Thoracic aorta (tissue), 2 donors: ENCODE measurements at places on chromosomes 4 and X. TPM values are rescaled to one million over a fixed set of nuclear protein-coding genes. Genes with fewer than 3 reads are reported as not detected.

The PABPC1L2A gene
- total RNA-seq = not detected

- H3K4me3 ChIP-seq = no peak overlapping the region
- H3K4me1 ChIP-seq = peaks cover 41% of the 10 kb centered on the region
- no peak for DNase-seq
- H3K27ac ChIP-seq = peak overlapping the region; percentile 64
- H3K27me3 ChIP-seq = no peaks in the 10 kb centered on the region
These were observed 651.1 kb downstream of the ANKRD50 start for GRCh38 chr4:124061413-124061812.

GRCh38 chr4:76365636-76366035, 55.3 kb downstream of the CCDC158 start:
- H3K27ac ChIP-seq = no peak overlapping the region
- no peaks in the 10 kb centered on the region for H3K36me3 ChIP-seq
- H3K27me3 ChIP-seq = no peaks in the 10 kb centered on the region
- no peak overlapping the region for H3K4me3 ChIP-seq
- no peaks in the 10 kb centered on the region for H3K4me1 ChIP-seq

DNA sequence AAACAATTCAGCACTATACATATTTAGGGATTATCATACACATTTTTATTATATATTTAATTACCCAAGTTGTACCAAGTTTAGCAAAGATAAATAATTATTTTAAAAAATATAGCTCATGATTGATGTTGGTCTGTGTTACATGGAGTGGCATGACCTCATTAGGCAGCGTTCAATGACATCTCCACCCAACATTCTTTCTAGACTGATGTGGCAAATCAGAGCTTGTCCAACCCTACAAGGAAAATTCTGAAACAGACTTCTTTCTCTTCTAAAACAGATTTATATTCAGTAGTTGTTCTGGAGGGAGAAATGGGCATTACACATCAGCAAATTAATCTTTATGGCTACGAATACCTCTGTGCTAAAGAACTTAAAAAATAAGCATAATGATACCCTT, 189.7 kb downstream of the PDGFC start:
- H3K36me3 ChIP-seq = no peaks in the 10 kb centered on the region
- no peaks in the 10 kb centered on the region for H3K27me3 ChIP-seq
- H3K4me3 ChIP-seq = no peak overlapping the region
- DNase-seq = no peak

GRCh38 chr4:68433582-68433981, 13.7 kb upstream of the TMPRSS11E start:
- H3K4me3 ChIP-seq = no peak overlapping the region
- no peaks in the 10 kb centered on the region for H3K27me3 ChIP-seq
- DNase-seq = no peak
